ENCODE measurements at places on chromosomes 1 and 21.

DNA sequence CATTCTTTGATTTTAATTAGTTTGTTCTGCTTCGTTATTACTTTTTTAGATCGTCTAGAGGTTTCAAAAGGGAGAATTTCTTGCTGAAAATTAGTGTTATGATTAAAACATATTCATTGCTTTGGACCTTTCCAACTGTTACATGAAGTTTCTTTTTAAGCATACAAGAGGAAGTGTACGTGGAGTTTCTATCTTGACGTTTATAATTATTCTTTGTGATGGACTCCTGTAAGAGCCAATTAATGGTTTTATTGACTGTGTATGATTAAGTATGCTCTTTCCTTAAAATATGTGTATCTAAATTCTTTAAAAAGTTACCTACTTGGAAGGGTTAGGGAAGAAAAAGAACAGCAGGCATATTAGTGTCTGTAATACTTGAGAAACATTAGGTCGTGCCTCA, 37.8 kb downstream of the SPEN start:
- DNase-seq: peak; percentile 40

DNA sequence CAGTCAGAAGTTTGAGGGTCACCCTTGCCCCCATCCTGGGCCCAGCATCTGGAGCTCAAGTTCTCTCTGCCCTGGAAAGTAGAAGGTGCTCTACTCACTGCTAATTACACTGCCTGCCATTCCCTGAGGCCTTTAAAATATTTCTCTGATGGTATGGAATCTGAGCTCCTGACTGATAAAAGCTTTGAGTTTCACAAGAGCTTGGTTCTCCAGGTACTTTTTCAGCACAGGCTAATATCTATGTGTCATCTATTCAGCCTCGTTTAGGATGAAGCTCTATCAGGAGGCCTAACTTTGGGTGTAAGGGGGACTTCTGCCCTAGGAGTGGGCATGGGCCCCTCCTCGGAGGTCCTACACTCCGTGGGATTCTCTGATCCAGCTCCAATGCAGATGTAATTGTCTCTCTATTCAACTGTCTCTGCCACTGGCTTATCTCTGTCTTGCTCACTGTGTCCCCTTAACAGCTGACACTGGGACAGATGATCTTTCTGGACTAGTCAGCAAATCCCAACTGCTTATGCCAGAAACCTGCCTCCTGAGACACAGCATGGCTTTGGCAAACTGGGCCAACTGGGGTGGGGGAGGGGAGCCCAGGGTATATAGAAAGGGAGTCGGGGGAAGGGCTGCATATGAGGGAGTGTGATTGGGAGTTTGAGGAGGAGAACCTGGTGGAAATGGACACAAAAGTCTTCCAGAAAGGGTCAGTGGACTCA, 104.2 kb upstream of the GADD45A start:
- DNase-seq: no peak

- no peak for DNase-seq
Measured at GRCh38 chr1:195472291-195472690, 1135.9 kb downstream of the KCNT2 start.

- DNase-seq: no peak
Measured at GRCh38 chr1:56563568-56563967, 15.8 kb downstream of the PLPP3 start.

- peak; percentile 75 for DNase-seq
Measured at GRCh38 chr1:154176337-154176736, 15.6 kb downstream of the TPM3 start.

DNA sequence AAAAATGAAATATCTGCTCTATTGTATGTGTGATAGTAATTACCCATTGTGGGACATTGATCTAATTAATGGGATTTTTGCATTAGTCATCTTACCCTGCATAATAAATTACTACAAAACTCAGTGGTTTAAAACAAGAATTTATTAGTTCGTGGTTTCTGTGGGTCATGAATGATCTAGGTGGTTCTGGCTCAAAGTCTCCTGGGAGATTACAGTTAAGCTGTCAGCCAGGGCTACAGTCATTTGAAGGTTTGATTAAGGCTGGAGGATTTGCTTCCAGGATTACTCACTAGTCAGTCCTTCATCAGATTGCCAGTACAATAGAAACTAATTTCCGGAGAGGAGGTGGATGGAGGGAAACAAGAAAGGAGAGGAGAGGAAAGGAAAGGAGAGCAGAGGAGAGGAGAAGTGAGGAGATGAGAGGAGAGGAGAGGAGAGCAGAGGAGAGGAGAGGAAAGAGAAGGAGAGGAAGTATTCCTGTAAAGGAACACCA, 60.4 kb upstream of the TNFSF4 start:
- no peak for DNase-seq

DNA sequence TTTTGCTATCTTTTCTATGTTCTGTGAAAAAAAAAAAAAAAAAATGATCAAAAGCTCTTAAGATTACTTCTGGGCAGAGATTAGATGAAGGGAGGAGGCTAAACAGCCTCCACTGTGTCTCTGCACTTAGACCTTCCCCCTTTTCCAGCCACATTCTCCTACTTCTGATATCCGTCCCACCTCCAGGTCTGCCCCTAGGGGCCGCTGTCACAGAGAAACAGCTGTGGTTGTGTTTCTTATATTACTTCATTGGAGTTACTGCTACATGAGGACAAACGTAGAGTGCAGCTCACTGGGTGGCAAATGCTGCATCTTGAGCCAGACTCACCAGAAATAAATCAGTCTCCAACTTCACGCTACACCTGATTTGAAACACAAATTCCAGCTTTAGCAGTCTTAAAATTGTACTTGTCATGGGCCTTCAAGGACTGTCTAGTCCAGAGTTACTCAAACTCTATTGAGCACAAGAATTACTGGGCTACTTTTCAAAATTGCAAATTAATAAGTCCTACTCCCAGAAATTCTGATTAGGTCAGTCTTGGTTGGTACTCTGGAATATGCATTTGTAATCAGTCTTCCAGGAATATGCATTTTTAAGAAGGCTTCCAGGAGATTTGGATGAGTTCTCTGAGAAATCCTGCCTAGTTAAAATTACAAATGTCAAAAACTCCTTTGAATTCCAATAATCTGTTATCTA, 125.2 kb upstream of the PTBP2 start:
- peak; percentile 25 for DNase-seq

DNA sequence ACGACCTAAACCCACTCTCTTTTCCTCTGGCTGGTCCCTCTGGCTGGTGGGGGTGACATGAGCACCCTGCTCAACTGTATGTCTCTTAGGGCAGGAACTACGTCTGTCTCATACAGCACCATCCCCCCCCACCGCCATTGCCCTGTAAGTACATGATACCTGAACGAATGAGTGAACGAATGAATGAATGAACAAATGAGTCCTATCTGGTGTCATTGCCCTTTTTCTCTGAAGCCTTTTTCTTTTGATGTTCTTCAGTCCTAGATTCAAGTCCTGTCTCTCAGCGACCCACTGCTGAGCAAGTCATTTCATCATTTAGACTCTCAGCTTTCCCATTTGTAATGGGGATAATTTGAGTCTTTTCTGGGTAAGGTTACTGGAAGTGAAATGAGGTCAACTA, 10.8 kb downstream of the MATN1 start:
- no peak for DNase-seq

GRCh38 chr1:111943066-111943465, 46.4 kb downstream of the KCND3 start:
- no peak for DNase-seq

DNA sequence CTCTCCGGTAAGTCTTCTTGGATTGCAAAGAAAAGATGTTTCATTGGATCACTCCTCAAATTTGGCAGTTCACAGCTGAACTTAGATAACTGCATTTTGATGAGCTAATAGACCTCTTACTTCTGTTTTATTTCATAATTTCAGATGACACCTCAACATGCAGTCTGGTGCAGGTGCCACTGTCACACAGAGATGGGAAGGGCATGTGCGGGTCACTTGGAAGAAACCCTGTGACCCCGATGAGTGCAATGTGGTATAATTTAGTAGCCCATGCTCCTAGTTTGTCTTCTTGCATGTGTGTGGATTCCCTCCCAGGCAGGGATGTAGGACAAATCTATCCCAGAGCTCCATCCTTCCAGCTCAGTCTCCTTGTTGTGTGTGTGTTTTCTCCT, 481 bp upstream of the SLAMF1 start:
- DNase-seq: no peak

DNA sequence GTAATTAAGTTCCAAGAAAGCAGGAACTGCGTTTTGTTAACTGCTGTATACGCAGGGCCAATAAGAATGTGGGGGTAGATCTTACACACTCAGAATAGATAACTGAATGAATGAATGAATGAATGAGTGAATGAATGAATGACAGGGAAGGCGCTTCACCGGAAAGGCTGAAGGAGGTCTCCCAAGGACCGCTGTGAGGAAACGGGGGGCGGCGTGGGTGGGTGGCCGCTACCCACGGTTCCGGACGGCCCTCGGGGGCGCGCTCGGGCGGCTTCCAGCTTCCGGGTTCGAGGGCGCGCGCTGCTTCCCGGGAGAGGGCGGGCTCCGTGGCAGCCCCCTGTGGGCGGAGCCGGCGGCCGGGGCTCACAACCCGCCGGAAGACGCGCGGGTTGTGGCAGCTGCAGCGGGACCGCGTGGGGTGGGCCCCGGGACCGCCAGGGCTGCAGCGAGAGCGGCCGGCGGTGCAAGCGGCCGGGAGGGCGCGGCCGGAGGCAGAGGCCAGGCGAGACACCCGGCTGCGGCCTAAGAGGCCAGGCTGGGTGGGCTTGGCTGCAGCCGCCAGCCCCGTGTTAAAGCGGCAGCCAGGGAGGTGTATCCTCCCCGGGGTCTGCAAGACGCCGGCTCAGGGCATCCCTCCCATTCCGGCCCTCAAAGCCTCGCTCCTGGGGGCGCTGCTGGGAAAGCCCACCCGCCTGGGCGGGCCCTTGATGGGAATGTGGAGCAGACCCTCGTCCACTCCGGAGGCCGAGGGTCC, at the start of gene ZFP69:
ZFP69 (plus strand) TSS at position 367 of the 754 bp plus-strand sequence. CDS start 2,072 bp downstream, outside the sequence.
- peak; percentile 77 for DNase-seq

- no peak for DNase-seq
Measured at GRCh38 chr1:101739826-101740330, 256.8 kb downstream of the OLFM3 start.

DNA sequence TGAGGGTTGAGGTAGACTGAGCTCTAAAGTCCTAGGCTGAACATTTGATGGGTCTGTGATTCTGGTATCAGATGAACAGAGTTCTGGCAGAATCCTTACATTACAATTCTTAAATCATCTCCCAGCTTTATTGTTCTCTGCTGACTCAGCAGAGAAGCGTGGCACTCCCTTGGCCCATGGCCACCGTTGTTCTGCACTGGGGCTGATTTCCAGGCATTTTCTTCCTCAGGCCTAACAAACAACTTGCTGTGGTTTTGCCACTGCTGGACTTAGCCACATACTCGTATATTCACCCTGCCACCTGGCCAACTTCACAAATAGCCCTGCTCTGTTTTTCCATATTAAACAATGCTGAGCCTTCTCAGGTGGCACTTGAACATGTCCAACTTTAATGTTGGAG, 223.2 kb downstream of the TNR start:
- DNase-seq: no peak

- DNase-seq: no peak
Measured at GRCh38 chr21:14013056-14013603, 197.6 kb downstream of the LIPI start.

DNA sequence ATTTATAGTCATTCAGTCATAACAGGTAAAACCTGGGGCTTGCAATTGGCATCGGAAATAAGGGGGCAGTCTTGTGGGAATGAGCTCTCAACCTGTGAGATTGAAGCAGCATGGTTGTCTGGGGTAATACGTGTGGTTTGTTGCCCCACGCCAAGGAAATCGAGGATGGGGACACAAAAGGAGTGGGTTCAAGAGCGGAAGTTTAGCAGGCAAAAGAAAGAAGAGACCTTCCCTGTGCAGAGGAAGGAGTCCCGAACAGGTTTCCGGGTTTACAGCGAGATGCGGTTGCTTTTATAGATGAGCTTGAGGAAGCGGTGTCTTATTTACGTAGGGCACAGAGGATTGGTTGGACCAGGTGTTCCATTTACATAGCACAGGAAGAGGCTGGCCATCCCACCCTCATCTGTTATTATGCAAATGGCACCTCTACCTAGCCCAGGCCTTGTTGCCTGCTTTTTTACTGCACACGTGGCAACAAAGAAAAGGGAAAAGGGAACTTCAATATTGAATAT, 37.3 kb downstream of the IFNAR1 start:
- no peak for DNase-seq

GRCh38 chr1:172229942-172230341, 190.5 kb upstream of the C1orf105 start:
- no peak for DNase-seq

DNA sequence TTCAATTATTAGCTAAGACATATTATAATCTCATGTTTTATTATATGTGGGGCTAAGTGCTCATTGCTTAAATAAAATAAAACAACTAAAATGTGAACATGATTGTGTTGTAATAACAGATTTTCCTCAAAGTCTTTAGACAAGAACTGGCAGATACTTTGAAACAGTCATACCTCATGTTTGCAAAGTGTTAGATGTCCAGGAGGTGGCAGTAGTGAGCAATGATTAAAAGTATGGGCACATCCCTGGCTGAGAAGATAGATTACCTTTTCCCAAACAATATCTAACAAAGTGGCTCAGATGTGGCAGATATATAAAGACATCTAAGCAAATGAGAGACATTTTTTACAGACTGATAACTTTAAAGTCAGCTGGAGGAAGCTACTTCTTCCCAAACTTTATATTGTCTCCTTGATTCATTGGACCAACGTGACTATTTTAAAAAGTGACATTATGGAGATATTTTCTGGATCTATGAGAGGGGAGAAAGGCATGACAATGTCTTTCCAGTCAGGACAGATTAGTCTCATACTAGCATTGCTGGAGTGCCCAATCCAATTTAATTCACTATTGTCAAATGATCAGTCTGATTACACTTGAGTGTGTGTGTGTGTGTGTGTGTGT, 269.8 kb downstream of the S1PR1 start:
- peak; percentile 72 for DNase-seq

DNA sequence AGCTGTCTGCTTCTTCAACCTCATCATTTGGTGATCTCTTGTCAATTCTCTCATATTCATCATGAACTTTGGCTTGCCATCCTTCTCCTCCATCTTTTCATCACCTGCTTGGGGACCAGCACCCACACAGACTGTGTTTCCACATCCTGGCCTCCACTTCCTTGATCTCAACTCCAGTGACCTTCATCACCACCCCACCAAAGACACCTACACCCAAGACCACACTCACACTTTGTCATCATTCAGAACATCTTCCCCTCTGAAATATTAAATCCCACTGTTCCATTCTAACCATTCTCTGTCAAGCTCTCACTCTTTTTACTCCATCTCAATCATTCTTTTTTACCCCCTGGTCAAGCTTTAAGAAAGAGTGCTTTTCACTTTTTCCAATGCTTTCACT, 115.5 kb upstream of the VAV3 start:
- no peak for DNase-seq

- DNase-seq: no peak
Measured at GRCh38 chr1:108848806-108849205, 8.1 kb downstream of the AKNAD1 start.

- no peak for DNase-seq
Measured at GRCh38 chr1:9338397-9339246, 45.9 kb downstream of the SPSB1 start.

- DNase-seq: no peak
Measured at GRCh38 chr1:53121319-53122172, 20.9 kb downstream of the SLC1A7 start.

- peak; percentile 79 for DNase-seq
Measured at GRCh38 chr1:209398313-209398991, 185.1 kb upstream of the CAMK1G start.

GRCh38 chr1:233641029-233641428, 27.1 kb downstream of the KCNK1 start:
- DNase-seq: no peak

- DNase-seq: no peak
Measured at GRCh38 chr21:36830100-36830499, 131.2 kb downstream of the SIM2 start.

GRCh38 chr1:119467219-119467618, 39.8 kb upstream of the HSD3B1 start:
- no peak for DNase-seq

GRCh38 chr21:25359724-25360123, 247.6 kb downstream of the MRPL39 start:
- DNase-seq: no peak
